ENCODE measurements at places on chromosomes 3 and 15.

DNA sequence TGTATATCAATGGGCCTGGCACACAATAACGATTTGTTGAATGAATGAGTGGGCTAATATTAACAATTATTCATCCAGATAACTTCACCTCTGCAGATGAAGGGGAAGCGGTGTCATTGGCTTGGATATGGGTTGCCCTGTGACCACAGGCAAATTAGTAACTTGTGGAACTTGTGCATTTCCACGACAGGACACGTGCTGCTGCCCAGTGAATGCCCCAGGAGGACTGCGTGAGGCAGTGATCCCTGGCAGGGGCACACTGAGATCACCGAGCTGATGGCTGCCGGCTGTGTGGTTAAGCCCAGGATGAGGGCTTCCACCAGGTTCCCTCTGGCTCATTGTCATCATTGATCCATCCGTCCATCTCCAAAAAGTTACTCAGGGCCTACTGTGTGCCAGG, 84.1 kb upstream of the HACD2 start:
- no peak for DNase-seq

GRCh38 chr3:51604212-51604611, 65.7 kb downstream of the RAD54L2 start:
- DNase-seq: no peak

- DNase-seq: peak; percentile 62
Observed at GRCh38 chr3:99925584-99926230, 108.0 kb downstream of the CMSS1 start.

DNA sequence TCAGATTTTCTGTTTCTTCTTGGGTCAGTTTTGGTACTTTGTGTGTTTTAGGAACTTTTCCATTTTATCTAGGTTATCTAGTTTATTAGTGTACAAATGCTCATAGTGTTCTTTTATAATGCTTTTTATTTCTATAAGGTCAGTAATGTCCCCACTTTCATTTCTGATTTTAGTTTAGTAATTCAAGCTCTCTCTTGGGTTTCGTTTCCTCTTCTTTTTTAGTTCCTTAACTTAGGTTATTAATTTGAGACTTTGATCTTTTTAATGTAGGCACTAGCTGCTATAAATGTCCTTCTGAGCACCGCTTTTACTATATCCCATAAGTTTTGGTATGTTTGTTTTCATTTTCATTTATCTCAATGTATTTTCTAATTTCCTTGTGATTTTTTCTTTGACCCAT, 27.0 kb upstream of the CD200R1L start:
- no peak for DNase-seq

- no peak for DNase-seq
Observed at GRCh38 chr3:26963361-26963743, 340.8 kb downstream of the LRRC3B start.

- no peak for DNase-seq
Observed at GRCh38 chr3:22606938-22607337, 596.2 kb upstream of the UBE2E2 start.

- no peak for DNase-seq
Observed at GRCh38 chr3:20572473-20572872, 386.5 kb upstream of the SGO1 start.

DNA sequence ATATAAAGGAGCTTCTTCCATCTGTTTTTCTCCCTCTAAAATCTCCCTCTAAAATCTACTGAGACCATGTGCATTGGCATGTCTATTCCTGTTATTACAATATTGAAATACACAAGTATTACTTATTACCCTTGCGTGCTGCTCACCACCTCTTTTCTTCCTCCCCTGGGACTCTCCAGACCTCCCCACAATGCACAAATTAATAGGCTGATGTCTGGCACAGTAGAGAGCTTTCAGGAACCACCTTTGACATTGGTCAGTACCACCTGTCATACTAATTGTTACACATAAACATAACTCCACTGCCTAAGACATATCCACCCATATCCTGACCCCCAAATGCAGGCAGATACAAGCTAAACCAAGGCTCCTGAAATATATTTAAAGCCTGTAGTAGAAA, 722.6 kb downstream of the FHIT start:
- DNase-seq: no peak

DNA sequence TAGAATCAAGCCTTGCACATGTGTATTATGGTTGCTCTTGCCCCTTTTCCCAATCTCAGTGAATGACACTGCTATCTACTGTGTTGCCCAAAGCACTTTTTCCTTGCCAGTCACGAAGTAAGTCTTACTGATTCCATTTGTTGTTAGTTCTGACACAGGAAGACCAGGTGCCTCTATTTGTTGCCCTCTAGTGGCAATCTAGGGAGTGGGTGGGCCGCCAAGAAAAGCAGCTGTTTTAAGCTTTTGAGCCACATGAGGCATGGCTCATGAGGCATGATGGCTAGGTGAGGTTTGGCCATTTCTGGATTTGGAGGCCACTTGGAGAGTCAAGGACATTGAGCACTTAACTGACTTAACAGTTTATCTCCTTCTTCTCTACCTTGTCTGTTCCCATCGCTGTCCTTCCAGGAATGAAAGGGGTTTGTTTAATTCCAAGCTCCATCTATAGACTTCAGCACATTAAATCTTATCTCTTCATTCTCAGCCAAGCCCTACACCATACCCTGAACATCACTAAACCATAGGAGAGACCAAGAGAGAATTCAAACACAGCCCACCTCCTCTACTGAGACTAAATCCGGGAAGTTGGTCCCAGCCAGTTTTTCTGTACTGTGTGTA, 103.1 kb downstream of the HCN4 start:
- no peak for DNase-seq

GRCh38 chr15:74263466-74263865, 27.3 kb downstream of the CCDC33 start:
- no peak for DNase-seq

DNA sequence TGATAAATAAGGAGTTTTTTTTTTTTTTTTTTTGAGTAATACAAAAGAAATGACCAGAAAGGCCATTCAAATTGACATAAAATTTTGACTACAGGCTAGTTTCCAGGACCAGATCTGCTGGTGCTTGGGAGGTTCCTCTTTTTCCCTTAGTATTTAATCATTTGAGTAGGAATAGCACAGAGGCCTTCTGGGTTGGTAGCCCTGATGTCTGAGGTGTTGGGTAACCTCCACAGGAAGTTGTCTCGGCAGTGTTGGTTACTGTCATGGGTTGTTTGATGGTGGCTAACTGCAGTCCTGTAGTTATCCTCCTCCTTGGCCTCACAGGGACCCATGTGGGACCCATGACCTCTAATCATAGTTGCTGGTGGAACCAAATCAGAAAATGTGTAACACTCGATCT, 91.1 kb downstream of the USP13 start:
- no peak for DNase-seq

DNA sequence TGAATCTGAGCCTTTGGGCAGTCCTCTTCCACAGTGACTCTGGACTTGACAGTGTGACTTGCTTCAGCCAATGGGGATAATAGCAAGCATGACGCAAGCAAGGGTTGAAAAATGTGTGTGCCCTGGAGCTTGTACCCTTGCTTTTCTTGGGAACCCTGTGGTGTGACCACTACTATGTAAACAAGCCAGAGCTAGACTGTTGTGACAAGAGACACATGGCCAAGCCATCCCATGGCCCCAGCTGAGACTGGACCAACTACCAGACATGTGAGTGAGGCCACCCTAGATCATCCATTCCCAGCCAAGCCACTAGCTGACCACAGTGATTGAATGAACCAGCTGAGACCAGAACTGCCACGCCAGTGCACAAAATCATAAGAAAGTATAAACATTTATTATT, 11.8 kb downstream of the MYO1E start:
- no peak for DNase-seq

GRCh38 chr3:197367081-197367780, 68.8 kb upstream of the DLG1 start:
- DNase-seq: peak; percentile 90

DNA sequence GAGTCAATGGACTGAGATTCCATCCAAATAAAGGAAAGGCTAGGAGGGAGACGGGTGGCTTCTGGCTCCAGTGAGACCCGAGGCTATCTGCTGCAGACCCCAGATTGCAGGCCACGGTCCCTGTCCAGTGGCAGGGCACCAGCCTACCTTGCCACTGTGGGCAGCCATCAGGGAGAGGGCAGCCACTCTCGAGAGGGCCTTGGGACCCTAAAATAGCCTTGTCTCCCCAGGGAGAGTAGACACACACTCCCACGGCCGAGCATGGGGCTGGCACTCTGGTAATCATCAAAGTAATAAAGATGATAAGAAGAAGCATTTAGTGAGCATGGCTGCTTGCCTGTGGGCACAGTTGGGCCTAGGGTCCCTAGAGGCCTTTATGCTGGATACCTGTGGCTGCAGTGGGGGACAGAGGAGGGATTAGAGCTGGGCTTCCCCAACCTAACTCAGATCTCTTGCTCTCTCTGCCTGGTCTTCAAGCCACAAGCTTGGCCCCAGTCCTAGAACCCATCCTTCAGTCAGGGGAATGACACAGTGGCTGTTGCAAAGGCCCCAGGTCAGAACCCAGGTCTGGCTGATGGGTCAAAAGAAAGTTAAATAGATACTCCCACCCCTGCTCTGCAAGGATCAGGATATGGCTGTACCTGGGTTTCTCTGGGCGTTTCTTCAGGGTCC, 9.2 kb upstream of the VIPR1 start:
- no peak for DNase-seq

DNA sequence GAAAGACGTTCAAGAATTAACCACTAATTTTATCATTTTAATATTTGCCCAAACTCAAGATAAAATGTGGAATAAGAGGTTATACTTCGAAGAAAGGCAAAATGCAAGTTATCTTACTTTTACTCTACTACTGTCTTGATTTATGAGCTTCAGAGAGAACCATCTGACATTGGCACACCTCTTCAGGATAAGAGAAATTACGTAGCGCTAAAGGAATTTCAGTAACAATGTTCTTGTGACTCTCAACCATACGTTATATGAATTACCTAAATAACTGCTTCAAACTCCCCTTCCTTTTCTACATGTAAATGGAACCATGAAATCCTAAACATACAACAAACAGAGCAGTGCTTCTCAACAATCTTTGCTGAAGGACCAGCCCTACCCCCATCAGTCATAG, 96.8 kb downstream of the ZNF385D start:
- DNase-seq: no peak

GRCh38 chr3:146883288-146883687, 278.1 kb upstream of the PLSCR5 start:
- no peak for DNase-seq

GRCh38 chr3:186464424-186465093, 79.6 kb downstream of the CRYGS start:
- DNase-seq: no peak

DNA sequence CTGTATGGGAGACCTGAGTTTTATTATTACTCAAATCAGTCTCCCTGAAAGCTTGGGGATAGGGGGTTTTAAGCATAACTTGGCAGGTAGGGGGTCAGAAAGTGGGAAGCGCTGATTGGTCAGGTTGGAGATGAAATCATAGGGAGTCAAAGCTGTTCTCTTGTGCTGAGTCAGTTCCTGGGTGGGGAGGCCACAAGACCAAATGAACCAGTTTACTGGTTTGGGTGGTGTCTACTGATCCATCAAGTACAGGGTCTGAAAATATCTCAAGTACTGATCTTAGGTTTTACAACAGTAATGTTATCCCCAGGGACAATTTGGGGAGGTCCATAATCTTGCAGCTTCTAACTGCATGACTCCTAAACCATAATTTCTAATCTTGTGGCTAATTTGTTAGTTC, 17.8 kb upstream of the IQCF6 start:
- DNase-seq: no peak

- no peak for DNase-seq
Observed at GRCh38 chr3:128679338-128679737, 28.7 kb upstream of the RPN1 start.

GRCh38 chr3:152818027-152818426, 16.9 kb upstream of the P2RY1 start:
- DNase-seq: no peak

DNA sequence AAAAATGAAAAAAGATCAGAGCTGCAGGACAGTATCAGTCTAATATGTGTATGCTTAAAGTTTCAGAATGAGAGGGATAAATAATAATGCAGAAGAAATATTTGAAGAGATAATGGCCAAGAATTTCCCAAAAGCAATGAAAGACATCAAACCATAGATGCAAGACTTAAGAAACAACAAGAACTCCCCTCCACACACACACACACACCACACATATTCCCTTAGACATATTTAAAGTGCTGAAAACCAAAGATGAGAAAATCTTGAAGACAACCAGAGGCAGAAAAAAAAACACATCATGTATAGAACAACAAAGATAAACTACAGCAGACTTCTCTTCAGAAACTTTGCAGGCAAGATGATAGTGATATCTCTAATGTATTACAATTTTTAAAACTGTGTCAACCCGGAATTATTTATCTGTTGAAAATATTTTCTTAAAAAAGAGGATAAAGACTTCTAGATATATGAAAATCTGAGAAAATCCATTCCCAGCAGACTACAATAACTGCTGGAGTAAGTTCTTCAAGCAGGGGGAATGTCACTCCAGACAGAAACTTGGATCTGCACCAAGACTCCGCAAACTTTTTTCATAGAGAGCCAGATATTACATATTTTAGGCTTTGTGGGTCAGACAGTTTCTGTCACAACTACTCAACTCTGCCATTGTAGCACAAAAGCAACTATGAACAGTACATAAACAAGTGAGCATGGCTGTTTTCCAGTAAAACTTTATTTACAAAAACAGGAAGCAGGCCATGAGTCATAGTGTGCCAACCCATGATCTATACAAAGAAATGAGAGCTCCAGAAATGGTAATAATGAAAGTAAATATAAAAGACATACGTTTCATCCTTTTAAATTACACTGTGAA, 223.4 kb upstream of the CGNL1 start:
- no peak for DNase-seq

DNA sequence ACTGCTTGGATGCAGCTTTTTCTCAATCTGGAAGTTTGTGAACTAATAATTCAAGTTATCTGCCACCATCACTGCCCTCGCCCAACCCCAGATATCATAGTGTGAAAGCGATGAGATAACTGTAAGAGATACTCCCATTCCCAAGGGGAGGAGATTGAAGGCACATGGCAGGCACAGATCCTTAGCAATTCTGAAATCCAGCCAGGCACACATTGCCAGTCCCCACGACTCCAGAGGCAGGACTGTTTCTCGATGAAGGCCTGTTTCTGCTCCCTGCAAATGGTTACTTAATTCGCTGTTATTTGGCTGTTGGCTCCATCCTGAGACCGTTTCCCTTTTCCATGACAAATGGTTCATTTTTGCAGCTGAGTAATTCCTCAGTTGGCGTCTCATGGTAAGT, 63.2 kb upstream of the NEDD4 start:
- no peak for DNase-seq

Measured in lower lobe of right lung (tissue), 2 donors.